ENCODE measurements at places on chromosomes 16 and 17. TPM values are rescaled to one million over a fixed set of nuclear protein-coding genes. Genes with fewer than 3 reads are reported as not detected.

DNA sequence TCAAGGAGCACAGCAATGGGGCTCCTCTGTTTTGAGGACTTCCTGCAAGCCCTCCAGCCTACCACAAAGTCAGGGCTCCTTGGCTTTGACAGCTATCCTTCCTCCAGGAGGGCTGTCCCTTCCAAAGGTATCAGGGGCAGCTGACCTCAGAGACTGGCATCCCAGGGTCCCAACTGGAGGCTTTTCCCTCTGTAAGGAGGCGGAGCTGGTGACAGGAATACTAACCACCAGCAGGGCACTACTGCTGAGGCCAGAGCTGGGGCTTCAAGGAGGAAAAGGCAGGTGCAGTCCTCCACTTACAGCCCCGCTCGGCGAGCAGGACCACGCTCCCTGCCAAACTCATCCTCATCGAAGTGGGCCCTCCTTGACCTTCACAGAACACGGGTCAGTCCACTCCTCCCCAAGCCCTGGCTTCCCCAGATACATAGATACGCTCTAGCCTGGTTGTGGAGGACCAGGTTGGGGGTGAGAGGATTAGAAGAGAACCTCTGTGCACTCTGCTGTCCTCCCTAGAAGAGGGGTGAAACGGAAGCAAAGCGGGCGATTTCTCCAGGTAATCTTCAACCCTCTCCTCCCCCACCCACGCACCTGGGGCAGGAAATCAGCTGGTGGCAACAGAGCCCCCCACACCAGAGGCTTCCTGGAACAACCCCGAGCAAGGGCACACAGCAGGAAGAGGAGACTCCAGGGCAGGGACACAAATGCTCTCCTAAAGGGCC, 20.5 kb downstream of the ST3GAL2 start:
- DNase-seq: no peak

Gene KRTAP1-5
- total RNA-seq: not detected

Gene SLC13A2
- not detected for total RNA-seq

- no peak for DNase-seq
Observed at GRCh38 chr16:35252356-35252936, 1793.0 kb downstream of the TP53TG3F start.

DNA sequence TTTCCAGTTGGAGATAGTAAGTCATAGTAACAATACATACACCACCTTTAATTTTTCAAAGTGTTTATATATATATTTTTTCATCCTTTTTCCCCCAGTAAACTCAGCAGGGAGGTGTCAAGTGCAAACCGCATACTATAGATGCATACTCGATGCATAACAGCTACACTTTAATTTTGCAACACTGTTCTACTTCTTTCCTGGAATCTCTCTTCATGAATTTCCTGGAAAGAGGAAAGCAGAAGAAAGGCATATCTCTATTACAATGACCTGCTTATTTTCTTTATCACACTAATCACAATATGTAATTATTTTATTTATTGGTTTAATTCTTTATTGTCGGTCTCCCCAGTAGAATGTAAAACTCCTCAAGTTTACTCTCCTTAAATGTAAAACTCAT, 140.0 kb downstream of the SNX11 start:
- DNase-seq: no peak

Gene DYNLL2
- 79.7 TPM for total RNA-seq

DNA sequence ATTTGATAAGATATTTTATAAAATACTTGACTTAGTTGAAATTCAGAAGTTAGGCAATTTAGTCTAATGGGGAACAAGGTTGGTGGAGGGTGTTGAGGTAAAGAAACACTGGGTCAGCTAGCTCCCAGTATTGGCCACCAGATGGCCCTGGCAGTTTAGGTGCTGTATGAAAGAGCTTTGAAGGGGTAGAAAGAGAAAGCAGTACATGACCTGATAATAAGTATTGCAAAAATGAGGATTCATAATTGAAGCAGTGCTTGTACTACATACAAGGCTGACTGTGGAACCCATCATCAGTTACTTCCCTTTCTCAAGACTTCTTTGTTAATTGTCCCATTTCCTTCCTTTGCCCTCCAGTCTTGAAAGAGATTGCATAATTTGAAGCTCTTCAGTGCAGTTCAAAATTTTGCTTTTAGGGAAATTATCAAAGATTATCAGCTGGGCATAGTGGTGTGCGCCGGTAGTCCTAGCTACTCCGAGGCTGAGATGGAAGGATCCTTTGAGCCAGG, 29.4 kb downstream of the TANC2 start:
- DNase-seq: no peak

GRCh38 chr17:18981642-18982424, 22.7 kb downstream of the FAM83G start:
- no peak for DNase-seq

DNA sequence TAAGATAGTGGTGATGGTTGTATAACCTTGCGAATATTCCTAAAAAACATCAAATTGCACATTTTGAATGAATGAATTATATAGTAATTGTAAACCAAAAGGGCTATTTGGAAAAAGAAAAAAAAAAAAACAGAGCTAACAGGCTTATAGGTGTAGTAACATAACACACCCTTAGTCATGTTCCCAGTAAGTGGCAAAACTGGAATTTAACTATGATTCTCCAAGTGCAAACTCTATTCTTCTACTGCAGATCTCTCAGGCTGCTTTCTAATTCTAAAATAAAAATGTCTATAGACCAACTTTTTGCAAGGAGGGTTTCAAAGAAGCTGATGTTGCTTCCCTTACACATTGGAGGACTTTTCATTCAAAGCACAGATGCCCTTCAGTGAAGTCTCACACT, 293.2 kb upstream of the MON1B start:
- DNase-seq: no peak
